Stimulated activated CD4-positive, alpha-beta T cell treated with anti-CD3 and anti-CD28 coated beads, TNF-alpha, amount 100 ng/mL, for 4 hours (primary cell): ENCODE measurements at places on chromosomes 4 and X.

GRCh38 chr4:81571105-81571504, 99.4 kb upstream of the RASGEF1B start:
- no peak for DNase-seq

GRCh38 chrX:13906093-13906492, 89.2 kb upstream of the GPM6B start:
- DNase-seq: no peak

- DNase-seq: no peak
Measured at GRCh38 chrX:55640854-55641253, 17.7 kb downstream of the FOXR2 start.

GRCh38 chrX:48045410-48046311, 25.8 kb downstream of the ZNF630 start:
- DNase-seq: no peak
